ENCODE measurements at places on chromosomes 16 and 17.

DNA sequence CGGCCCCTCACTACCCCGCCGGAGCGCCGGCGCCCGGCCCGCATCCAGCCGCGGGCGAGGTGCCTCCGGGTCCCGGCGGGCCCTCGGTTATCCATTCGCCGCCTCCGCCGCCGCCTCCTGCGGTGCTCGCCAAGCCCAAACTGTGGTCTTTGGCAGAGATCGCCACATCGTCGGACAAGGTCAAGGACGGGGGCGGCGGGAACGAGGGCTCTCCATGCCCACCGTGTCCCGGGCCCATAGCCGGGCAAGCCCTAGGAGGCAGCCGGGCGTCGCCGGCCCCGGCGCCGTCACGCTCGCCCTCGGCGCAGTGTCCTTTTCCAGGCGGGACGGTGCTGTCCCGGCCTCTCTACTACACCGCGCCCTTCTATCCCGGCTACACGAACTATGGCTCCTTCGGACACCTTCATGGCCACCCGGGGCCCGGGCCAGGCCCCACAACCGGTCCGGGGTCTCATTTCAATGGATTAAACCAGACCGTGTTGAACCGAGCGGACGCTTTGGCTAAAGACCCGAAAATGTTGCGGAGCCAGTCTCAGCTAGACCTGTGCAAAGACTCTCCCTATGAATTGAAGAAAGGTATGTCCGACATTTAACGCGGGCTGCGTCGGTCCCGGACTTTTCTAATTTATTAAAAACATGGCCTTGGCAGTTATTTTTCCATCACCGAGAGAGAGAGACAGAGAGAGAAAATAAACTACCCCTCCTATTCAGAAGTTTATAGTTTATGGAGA is 2.8 kb downstream of the IRX5 start:
- no peak for DNase-seq

DNA sequence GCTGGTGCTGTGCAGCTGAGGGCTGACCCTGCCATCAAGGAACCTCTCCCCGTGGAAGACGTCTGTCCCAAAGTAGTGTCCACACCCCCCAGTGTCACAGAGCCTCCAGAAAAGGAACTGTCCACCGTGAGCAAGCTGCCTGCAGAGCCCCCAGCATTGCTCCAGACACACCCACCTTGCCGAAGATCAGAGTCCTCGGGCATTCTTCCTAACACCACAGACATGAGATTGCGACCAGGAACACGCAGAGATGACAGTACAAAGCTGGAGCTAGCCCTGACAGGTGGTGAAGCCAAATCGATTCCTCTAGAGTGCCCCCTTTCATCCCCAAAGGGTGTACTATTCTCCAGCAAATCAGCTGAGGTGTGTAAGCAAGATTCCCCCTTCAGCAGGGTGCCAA is 20.5 kb downstream of the AKAP1 start:
- DNase-seq, result no peak

DNA sequence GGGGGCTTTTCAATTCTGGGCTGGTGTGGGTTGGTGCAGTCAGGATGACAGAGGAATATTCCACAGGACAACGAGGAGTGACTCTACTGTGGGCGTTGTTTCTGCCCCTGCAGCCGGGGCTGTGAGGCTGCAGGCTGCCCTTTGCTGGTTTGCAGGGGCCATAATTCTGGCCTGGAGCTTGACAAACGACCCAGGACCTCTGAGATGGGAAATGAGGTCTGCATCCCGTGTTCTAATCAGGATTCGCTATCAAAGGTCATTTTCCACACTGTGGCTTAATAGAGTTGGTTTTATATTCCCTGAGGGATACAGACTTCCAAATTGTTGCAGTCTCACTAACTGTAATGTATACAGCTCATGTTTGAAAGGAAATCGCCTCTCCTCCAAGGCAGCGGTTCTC is 180.9 kb downstream of the RPTOR start:
- no peak for DNase-seq

- no peak for DNase-seq
Measured at GRCh38 chr16:53094013-53094630, 39.3 kb downstream of the CHD9 start.

DNA sequence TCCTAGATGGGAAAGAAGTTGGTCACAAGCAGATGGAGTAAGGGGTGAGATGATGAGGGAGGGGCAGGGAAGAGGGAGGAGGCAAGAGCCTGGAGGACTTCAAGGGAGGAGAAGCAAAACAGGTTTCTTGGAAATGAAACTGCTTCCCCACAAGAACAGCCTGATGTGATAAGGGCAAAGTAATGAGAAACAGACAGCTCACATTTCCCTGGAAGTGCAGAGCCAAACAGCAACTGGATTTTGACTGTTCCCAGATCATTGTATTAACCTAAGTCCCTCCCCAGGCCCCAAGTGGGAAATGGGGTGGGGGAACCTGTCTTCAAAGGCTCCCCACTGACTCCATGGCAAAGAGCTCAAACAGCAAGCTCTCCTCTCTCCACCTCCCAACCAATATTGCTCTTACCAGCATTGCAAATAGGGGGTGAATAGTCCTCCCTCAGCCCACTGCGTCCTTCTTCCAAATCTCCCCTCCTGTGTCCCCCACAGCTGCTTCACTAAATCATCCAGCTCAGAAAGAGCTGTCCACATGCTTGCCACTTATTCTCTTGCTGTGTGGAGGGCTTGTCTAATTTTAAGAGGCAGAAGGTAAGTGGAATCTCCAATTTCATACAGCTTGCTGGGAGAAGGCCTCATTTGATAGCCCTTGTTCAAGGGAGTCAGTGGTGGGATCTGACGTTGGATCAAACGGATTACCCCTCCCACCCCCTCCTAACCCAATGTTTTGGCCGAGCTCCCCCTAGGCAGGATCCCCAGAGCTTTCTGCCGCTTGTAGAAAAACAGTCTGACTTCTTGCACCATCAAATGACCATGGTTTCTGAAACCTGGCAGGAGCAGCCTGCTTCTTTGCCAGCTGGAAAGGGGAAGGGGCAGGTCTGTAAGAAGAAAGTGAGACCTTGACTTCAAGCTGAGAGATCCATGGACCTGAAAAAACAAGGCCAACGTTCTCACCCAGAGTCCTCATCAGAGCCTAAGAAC is 56.3 kb upstream of the SMIM36 start:
- no peak for DNase-seq

DNA sequence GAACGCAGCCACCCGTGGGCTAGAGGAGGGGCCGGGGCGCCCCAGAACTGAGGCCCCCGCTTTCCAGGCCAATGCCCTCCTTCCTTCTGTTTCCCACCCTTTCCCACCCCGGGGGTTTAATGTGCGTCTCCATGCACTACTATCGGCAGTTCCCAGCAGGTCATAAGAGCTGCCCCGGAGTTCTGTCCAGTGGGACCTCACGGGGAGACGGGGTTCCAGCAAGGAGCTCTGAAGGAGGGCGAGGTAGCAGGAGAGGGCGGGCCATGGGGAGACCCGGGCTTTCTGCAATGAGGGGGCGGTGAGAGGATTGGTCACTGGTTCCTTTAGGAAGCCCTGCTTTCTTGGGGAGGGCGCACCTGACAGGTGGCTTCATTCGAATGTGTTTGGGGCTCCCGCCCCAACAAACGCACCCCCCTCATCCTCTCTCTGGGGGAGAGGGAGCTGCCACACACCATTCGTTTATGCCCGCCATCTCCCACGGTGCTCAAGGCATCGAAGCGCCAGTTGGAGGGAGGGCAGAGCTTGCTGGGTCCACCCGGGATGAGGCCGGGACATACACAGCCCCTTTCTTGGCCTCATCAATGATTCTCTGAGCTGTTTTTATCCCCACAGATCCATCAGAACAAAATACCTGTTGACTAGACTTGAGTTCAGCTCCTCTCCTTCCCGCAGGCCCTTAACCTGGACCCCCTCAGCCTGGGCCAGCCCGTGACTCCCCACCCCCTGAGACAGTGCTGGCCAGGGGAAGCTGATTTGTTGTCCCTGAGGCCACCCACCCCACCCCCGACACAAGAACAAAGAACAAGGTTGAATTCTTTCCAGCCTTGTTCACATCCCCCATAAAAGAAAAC is 44.1 kb downstream of the SLC7A5 start:
- no peak for DNase-seq

GRCh38 chr16:77009453-77009852 is 181.5 kb upstream of the MON1B start:
- DNase-seq, result no peak

DNA sequence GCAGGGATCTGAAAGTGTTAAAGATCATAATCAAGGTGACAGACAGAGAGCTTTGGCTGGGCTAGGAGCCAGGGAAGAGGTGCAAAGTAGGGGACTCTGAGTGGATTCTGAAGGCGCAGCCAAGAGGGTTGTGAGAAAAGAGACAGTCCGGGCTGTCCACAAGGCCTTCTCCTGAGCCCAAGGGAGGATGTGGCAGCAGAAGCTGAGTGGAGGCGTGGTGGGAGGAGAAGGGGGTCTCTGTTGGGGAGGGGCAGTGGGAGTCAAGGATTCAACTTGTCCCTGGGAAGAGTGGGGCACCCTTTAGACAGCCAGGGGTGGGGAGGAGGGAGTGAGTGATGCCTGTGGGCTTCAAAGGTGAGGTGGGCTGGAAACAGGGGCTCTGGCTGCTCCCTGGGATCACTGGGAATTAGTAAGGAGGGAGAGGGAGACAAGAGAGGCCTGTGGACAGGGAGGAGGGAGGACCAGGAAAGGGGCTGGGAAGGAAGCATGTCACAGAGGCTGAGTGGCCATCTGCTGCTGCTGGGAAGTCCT is 10.6 kb downstream of the CES1 start:
- DNase-seq, result no peak

DNA sequence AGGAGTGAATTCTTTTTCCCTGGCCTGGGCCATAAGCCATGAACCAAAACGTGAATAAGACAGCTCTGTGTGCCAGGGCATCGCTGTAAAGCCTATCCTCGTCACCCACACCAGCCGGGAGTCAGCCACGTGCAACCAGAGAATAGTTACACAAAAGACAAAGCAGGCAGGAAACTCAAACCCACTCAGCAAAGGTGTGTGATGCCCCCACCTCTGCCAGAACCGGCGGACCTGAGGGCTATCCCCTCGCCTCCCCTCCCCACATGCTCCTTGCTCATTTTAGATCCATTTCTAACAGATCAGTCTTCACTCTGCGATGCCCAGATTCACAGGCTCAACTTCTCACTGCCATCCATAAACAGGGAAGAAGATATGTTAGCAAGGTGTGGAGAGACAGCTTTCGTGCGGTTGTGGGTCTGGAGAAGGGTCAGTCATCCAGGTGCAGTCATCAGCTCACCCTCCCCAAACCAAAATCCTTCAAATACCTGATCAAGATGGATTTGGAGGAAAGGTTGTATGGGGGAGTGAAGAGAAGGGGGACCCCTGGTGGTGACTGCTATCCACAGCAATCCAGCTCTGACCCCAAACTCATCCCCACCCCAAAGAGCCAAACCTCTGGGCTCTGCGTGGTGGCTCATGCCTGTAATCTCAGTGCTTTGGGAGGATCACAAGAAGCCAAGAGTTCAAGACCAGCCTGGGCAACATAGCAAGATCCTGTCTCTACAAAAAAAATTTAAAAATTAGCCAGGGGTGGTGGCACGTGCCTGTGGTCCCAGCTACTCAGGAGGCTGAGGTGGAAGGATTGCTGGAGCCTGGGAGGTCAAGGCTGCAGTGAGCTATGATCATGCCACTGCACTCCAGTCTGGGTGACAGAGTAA is 219.2 kb downstream of the C16orf78 start:
- DNase-seq, result peak; percentile 19

- DNase-seq, result peak; percentile 39
Measured at GRCh38 chr17:50114849-50115357, 15.1 kb downstream of the SAMD14 start.

GRCh38 chr17:492022-492413 is 139.4 kb upstream of the RPH3AL start:
- DNase-seq, result no peak

GRCh38 chr16:66260522-66261254 is 105.8 kb upstream of the CDH5 start:
- no peak for DNase-seq

DNA sequence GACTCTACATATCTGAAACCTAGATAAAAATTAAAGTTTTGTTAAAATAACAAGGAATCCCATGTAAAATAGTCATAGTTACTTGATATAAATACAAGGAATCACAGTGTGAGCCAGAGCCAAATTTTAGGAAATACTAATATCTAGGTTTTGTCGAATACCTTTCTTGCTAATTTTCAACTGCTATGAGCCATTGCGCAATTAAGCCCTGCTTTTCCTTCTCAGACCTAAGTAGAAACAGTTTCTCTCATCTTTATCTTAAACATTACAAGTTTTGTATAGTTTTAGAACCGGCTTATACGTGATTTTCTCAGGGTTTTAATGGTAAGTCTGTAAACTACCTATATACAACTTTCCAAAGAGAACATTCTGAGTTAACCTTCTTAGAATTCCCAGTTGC is 157.4 kb upstream of the NOG start:
- DNase-seq, result no peak

- DNase-seq, result no peak
Measured at GRCh38 chr16:17802571-17802970, 331.8 kb upstream of the XYLT1 start.

DNA sequence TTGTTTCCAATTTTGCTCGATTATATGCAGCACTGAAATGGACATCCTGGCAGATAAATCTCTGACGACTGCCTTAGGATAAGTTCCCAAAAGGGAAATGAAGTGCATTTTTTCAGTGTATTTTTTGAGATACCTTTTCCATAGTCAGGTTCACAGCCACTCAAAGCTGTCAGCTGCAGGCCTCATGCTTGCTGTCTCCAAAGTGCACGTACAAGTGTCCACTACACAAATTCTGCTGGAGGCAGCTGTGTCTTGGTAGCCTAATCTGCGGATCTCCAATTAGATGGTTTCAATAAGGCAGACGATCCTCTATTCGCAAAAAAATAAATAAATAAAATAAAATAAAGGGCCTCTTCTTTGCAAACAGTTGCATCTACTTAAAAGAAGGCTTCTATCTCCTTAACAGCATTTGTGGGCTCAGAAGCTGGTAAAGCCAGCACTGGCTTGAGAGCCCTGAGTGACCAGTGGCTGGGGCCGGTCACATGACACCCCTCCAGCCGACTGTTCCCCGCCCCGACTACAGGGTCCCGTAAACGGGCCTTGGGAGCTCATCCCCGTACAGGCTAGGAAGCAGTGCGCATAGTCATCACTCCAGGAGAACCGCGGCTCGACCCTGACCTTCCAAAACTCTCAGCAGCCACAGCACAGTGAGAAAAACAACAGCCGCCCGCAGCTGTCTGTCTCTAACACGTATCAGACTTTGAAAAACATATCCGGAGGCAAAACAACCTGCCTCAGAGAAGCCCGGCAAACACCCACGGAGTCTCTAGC is 18.8 kb downstream of the RPH3AL start:
- DNase-seq, result no peak

DNA sequence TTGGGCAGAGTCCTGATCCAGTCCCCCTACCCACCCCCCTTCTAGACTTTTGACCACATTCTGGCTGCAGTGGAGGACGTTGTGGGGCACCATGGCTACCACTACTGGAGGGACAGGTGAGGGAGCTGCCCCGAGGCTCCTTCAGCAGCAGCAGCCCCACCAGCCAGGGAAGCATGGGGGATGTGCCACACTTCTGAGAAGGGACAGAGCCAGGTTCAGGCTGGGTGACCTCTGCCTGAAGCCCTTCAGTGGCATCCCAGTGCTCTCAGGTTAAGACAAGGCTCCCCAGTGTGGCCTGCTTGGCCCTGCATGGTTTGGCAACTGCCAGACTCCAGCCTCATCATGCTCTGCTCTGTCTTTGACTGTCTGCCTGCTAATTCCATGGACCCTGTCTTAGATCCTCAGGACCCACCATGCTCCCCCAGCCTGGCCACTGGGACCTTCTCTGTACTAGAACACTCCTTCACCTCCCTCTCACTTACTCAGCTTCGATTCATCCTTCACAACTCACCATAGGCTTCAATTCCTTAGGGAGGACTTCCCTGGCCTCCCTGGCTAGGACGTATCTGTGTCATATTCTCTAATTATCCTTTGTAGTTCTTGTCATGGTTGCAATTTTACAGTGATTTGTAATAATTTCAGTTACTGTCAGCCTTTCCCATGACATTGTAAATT is 8.8 kb downstream of the SLC9A5 start:
- DNase-seq, result no peak

GRCh38 chr17:66750781-66751543 is 84.0 kb upstream of the CACNG5 start:
- no peak for DNase-seq

Measured in NCI-H526 treated with DMSO at 0.1 percent for 48 hours (cell line).